ENCODE measurements at places on chromosomes 5 and 9.

- no peak for DNase-seq
Measured at GRCh38 chr5:129459450-129459776, 685 bp upstream of the ADAMTS19 start.

GRCh38 chr9:4206718-4207117, 93.2 kb downstream of the GLIS3 start:
- peak; percentile 85 for DNase-seq

- DNase-seq = no peak
Measured at GRCh38 chr5:154580422-154580821, 102.4 kb upstream of the HAND1 start.

- no peak for DNase-seq
Measured at GRCh38 chr5:142110988-142111687, 2.6 kb downstream of the NDFIP1 start.

GRCh38 chr5:155004138-155004744, 9.3 kb upstream of the KIF4B start:
- peak; percentile 45 for DNase-seq

DNA sequence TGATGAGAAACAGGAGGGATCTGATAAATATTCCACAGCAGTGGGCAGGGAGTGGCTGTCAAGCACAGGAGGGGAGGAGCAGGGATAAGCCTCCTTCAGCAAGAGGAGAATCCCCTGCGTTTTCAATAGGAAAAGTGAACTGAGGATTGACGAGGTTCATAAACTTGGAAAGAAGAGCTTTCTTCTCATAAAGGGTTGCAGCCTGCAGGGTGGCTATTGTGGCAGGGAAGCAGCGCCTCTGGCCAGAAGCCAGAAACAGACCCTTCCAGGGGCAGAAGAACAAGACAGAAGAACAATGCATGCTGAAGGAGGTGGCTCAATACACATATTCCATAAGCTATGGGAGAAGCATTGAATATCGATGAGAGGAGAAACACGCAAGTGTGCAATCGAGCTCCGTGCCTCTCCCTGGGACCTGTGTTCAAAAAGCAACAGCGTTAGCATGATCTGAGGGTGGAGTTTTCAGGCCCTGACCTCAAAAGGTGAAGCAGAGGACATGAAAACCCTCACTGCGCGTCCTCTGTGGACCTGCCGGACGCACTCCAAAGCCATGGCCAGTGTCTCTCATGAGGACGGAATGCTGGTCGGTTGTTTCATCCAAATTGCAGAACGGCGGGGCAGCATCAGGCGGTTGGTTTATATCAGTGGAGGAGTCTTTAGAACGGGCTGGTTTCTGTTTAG, 67.6 kb downstream of the ANKRD33B start:
- no peak for DNase-seq

- no peak for DNase-seq
Measured at GRCh38 chr5:60338846-60339245, 361.1 kb downstream of the DEPDC1B start.

DNA sequence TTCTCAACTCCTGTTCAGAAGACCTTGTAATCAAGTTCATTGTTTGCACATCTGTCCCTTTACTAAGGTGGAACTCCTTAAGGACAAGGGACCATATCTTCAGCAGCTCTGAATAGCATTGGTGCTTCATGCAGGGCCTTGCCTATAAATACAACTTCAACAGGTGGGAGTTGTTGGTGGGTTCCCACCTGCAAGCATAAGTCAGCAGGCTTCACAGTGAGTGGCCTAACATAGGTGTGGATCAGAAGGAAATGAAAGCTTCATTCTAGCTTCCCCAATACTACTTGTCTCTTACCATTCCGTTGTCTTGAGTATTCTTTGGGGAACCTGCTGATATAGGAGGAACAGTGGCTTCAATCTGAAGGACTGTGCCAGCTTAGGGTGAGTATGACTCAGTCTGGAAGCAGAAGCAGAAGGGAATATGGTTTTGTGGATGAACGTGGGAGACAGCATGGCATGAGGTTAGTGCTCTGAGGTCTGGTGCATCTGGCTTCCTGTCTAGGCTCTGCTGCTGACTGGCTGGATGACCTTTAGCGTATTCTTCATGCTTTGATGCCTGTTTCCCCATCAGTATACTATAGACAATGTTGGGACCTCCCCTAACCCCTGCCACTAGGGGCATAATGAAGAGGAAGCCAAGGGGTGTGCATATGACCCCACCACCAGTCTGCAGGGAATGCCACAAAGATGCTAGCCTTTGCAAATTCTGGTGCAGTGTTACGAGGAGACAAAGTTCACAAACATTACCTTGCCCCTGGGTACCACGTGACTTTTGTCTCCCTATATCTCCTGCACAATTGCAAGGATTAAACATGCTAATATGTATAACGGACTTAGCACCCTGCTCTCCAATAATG, 192.3 kb downstream of the PALM2AKAP2 start:
- no peak for DNase-seq

DNA sequence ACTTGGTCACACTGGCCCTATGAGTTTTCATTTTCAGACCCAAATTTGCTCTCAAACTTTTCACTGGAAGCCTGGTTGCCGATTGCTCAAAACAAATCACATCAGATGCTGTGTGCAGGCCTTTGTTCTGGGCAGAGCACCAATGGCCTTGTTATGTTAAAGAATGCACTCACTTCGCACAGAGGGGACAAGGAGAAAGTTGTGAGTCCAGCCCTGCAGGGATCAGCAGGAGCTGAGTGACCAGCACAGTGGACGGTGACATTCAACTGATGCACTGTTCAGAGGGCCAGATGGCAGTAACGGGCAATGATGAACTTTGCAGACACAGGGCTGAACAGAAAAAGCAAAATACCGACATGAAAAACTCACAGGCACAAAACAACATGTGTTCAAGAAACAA, 86.1 kb downstream of the BARX1 start:
- DNase-seq = no peak

DNA sequence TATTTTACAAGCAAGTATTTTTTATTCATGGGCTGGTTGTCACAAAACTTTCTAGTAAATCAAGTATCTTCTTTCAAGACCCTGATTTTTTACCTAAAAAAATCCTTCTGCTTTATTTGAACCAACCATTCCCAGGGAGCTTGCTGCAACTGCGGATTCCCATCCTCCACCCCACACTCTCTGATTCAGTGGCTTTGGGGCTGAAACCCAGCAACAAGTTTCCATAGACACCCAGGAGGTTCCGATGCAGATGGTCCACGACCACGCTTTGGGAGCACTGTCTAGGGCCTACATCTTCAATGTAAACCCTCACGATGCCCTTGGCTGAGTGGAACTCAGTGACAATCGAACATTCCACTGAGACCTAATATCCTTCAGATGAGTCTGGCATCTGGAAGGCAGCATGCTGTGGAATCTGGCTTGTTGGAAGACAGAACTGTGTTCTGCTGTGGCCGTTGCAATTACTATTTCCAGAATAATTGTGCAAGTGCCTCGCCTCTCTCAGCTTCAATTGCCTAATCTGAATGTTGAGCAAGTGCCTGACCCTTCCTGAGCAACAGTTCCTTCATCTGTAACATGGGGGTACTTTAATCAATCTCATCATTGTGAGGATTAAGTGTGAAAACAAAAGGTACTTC, 105.1 kb downstream of the INSYN2B start:
- peak; percentile 72 for DNase-seq

- DNase-seq = peak; percentile 52
Measured at GRCh38 chr9:109011231-109011671, 2.0 kb downstream of the CTNNAL1 start.

DNA sequence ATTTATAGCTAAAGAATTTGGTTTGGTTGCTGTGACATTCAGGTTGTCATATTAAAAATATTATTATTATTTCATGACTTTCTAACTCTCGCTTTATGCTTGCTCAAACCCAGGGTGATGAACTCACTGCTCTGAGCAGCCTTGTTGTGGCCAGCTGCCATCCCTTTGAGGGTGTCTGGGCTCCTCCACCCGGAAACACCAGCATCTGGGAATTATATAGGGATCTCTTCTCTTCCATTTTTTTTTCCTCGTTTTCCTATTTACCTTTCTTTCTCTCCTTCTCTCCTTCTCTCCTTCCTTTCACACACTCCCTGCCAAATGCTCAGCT, 355.8 kb upstream of the SMARCA2 start:
- no peak for DNase-seq

- DNase-seq = peak; percentile 46
Measured at GRCh38 chr5:54171645-54172384, 138.6 kb downstream of the ARL15 start.

DNA sequence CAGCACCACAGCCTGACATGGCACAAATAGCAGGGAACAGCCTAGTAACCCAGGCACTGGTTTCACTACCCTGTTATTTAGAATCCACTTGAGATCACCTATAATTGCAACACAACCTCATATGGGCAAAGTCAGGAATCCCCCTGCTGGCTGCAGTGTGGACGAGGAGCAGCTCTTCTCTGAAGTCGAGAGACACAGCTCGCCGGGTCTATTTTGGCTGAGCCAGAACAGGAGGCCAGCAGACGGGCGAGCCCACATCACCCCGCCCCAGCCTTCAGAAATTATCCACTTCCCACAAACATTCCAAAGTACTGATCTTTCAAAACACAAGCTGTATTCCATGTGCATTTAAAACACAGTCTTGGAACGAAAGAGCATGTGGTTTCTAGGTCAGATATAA, 179.0 kb downstream of the ROR2 start:
- peak; percentile 94 for DNase-seq

- no peak for DNase-seq
Measured at GRCh38 chr5:94595281-94595840, 23.0 kb downstream of the KIAA0825 start.

- DNase-seq = peak; percentile 81
Measured at GRCh38 chr5:82358457-82358856, 80.3 kb upstream of the RPS23 start.

GRCh38 chr9:105621001-105621400, 41.3 kb upstream of the TAL2 start:
- no peak for DNase-seq

- no peak for DNase-seq
Measured at GRCh38 chr5:9502864-9503263, 43.0 kb downstream of the SEMA5A start.

GRCh38 chr5:136754216-136754615, 388.9 kb upstream of the TRPC7 start:
- no peak for DNase-seq

GRCh38 chr9:131838530-131839280, 98.8 kb upstream of the RAPGEF1 start:
- no peak for DNase-seq

- DNase-seq = no peak
Measured at GRCh38 chr9:2234371-2234893, 219.3 kb downstream of the SMARCA2 start.

GRCh38 chr5:1525624-1526189, 1.9 kb upstream of the LPCAT1 start:
- DNase-seq = no peak

- DNase-seq = peak; percentile 70
Measured at GRCh38 chr5:176870110-176870591, 29.0 kb downstream of the HK3 start.

- DNase-seq = no peak
Measured at GRCh38 chr5:40376566-40376965, 303.1 kb upstream of the PTGER4 start.

DNA sequence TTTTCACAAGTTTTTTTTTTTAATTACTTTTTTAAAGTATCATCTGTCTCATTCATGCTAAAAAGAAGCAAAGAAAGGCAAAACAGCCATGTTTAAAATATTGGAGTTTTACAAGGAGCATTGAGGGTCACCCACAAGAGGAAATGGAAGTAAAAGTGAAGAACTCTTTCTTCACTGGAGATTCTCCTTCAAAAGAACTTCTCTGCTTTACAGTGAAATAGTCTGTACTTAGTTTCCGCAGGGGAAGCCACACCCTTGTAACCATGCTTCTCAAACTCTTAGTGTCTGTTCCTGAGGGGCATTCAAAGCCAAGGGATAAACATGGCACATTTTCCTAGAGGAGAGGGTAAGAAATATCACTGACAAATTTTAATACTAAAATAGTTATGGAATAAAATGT, 8.6 kb downstream of the C9orf72 start:
- DNase-seq = no peak

- DNase-seq = no peak
Measured at GRCh38 chr9:98249771-98250170, 5.7 kb downstream of the TBC1D2 start.

- DNase-seq = peak; percentile 55
Measured at GRCh38 chr9:98010445-98010844, 27.3 kb downstream of the ANP32B start.

DNA sequence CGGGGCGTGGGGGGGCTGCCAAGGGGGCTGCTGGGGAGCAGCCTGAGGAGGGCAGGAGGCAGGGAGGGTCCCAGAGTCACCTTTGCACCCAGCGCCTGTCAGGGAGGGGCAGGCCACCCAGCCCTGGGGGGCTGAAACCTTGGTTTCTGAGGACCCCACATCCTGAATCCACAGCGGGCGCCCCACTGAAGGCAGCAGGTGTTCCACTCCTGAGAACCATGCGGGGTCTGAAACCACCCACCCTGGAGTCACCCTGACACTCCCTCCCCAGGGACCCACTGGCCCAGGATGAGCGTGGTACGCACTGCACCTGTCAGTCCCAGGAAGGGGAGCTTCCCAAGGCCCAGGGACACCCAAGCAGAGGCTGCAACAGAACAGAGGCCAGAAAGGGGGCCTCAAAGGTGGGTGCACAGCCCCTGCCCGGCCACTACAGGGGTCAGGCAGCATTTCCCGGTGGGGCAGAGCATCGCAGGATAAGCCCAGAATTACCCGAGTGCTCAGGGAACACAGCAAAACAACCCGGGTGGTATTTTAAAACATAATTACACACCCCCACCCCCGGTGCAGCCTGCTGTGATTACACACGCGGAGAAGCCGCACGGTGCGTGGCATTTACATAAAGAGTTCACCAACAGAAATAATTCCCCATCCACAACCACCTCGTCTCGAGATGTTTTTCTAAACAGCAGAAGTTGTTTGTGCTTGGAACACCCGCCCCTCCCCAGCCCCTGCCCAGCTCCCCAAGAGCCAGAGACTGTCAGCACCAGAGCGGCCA, 57.3 kb upstream of the UBAC1 start:
- no peak for DNase-seq

- DNase-seq = no peak
Measured at GRCh38 chr5:91898898-91899297, 515.8 kb upstream of the ARRDC3 start.

DNA sequence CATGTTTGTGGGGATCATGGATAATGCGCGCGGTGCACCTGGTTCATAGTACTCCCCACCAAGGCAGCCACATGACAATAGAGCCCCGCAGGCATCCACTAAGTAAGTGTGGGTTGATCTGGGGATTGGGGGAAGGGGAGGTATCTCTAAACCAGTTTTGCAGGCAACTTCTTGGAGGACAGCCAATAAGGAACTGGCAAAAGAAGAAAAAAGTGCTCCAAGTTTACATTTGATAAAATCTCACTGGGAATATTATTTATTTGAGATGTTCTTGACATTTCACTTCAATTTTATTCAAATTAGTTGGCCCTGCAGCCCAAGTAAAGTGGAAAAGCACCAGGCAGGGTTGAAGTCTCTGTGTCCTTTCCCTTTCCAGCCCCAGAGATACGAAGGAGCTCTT, 8.5 kb downstream of the FBP1 start:
- no peak for DNase-seq

DNA sequence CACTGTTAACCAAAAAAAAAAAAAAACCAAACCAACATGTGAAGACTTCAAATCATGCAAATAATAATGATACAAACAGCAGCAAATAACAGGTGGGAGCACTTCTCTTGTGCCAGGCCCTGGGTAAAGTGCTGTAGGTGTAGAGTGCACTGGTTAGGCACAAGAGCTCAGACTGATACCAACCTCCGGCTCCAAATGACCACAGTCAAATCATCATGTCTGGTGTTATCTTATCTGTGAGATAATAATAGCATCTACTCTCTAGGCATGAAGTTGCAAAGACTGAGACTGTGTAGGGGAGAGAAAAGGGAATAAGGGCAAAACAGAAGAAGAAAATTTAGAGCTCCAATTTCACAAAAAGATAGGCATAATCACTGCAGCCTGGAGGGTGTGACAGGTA, 159.5 kb downstream of the ARL15 start:
- no peak for DNase-seq

Measured in cardiac fibroblast (primary cell).